AG20443 (cell line): ENCODE measurements at places on chromosomes 13 and 19.

- DNase-seq = no peak
Measured at GRCh38 chr13:93680329-93680728, 453.7 kb downstream of the GPC6 start.

- DNase-seq = no peak
Measured at GRCh38 chr19:14138576-14139265, 2.3 kb upstream of the ASF1B start.

- DNase-seq = no peak
Measured at GRCh38 chr19:55544776-55545439, 435 bp downstream of the SBK3 start.

DNA sequence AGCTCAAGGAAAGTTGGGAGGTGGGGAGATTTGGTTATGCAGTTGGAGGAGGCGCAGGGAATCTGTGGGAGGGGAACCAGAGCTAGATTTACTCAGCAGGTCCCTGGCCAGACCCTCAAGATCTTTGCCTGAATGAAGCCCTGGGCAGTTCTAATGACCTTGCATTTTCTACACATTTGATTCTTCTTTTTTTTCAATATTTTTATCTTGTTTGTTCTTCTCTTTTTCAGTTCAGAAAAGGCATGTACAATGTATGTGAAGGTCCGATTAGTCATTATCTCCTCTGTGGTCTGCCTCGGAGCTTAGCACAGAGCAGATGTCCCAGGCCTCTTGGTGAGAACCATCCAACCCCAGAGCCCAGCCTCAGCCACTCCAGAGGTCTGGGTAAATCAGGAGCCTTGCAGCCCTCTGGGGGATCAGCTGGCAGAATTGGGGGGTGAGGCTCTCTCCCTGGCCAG lies 24.2 kb downstream of the SERP2 start:
- DNase-seq = no peak
